Activated T-cell treated with anti-CD3 and anti-CD28 coated beads, Interleukin-2, amount 50 U/mL, for 1 hour (primary cell): ENCODE measurements at places on chromosomes 1 and 21.

GRCh38 chr1:46369542-46370213, 24.4 kb upstream of the FAAH start:
- DNase-seq = no peak

DNA sequence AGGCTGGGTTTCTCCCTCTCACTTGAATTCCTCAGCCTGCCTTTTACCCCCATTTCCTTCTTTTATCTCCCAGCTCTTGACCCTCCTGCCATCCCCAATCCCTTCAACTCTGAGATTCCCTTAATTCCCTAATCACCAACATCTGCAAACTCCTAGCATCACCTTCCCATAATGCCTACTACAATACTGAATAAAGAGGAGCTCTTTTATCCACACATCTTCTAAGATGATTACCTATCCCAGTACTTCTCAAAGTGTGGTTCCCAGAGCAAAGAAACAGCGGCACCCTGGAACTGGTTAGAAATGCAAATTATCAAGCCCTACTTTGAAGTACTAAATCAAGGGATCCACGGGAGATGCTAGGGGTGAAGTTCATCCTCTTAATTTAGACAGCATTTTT, 21.2 kb upstream of the UBE2U start:
- DNase-seq = no peak

- no peak for DNase-seq
Measured at GRCh38 chr1:108009603-108010195, 44.7 kb upstream of the VAV3 start.

DNA sequence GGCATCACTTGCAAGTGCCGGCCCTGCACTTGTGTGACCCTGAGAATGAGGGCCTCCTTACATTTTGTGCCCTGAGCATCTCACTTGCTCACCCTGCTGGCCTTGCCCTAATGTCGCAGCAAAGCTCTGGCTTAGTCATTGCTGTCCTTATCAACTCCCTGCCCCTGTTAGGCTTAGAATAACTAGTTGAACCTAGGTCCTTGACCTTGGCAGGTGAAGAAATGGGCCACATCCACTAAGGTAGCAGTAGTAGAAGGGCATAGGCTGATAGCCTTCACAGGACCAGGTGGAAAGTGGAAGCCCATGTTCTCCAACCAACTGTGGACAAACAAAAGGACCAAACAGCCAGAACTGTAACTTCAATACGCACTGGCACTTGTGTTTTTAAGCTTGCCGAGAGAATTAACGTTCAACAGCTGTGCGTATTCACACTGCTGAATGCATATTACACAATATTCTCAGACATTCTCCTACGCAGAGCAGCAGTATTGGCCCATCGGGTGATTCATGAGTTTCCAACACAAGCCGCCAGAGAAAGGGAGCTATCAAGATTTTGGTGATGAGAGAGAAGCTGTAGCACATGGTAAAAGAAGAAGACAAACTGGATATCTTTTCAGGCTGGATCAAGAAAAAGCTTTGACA, 27.7 kb upstream of the PTGFRN start:
- DNase-seq = no peak

GRCh38 chr1:201310986-201311355, 27.7 kb downstream of the PKP1 start:
- no peak for DNase-seq

- no peak for DNase-seq
Measured at GRCh38 chr21:38980416-38981313, 174.9 kb downstream of the ETS2 start.

- DNase-seq = no peak
Measured at GRCh38 chr1:112284796-112285195, 111.2 kb upstream of the CTTNBP2NL start.

DNA sequence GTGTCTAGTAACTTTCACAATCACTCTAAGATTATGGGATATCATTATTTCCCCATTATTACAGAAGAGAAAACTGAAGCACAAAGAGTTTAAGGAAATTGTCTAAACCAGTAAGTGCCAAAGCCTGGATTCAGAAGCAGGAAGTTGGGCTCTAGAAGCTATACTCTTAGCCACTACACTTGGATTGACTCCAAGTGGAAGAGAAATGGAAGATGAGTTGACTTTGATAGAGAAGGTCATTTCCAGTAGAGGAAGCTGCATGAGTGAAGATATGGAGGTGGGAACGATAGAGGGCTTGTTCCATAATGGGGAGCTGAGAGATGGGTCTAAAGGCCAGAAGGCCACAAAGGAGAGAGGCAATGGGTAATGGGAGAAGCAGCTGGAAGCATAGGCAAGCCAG, 11.7 kb upstream of the TDRD10 start:
- no peak for DNase-seq

DNA sequence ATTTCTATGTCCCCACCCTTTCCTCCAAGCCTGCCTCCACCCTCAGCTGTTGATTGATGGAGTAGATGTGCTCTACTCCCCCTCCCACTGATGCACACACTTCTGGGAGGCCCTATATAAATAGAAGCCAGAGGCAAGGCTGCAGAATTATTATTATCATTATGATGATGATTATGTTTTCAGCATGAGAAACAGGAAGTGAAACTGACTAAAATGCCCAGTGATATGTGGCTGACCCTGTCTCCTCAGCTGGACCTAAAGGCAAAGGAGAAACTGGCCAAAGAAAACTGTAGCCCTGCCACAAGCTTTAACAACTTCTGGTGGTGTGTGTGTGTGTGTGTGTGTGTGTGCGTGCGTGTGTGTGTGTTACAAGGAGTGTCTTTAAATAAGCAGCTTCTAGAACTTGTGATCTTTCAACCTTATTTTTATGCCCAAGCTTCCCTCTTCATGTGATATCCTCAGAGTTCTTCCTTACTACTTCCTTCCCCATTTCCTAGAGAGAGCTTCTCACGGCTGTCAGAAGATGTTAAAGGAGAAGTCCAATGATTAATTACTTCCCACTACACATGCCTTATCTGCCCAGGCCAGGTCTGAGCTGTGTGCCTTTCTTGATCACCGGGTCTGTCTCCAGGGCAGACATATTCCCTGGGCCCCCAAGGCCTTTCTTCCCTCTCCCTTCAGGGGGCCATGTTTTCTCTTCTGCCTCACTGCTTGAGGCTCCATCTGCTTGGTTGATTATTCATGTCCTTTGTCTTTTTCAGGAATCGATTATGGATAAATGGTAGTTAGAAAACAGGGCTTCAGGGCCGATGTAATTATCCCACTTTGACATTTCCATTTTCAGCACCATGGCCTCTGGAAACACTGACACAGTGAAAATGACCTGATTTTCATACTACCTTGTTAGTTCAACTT, 11.6 kb upstream of the MAPKAPK2 start:
- no peak for DNase-seq

DNA sequence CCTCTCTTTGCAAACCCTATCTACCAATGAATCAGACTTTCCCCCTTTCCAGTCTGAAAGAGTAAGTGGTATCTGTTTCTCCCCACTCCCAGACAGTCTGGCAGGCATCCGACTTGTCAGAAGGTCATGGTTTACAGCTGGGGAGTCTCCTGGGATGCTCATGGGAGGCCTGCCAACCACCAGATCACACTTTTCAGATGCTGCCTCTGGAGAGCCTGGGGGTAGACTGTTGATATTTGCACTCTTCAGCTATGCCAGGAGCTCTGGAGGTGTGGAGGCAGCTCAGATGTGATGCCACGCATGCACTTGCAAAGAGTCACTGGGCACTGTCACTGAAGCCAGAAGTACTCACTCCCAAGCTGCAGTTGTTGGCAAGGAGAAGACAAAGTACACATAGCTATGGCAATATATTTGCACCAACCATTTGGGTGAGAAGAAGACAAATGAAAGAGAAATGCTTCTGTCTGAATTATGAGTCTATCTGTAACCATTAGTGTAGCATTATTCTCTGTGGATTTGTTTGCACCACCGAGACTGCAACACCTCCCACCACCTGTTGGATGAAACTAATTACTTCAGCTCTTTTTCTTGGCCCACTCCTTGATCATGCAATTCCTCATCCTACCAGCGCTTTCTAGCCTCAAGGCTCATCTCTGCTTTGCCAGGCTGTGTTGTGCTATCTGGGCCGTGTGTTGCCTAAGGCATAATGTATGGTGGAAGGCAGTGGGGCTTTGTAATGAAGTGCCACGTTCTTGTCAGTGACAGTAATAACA, 133.0 kb upstream of the SPAG17 start:
- DNase-seq = no peak

DNA sequence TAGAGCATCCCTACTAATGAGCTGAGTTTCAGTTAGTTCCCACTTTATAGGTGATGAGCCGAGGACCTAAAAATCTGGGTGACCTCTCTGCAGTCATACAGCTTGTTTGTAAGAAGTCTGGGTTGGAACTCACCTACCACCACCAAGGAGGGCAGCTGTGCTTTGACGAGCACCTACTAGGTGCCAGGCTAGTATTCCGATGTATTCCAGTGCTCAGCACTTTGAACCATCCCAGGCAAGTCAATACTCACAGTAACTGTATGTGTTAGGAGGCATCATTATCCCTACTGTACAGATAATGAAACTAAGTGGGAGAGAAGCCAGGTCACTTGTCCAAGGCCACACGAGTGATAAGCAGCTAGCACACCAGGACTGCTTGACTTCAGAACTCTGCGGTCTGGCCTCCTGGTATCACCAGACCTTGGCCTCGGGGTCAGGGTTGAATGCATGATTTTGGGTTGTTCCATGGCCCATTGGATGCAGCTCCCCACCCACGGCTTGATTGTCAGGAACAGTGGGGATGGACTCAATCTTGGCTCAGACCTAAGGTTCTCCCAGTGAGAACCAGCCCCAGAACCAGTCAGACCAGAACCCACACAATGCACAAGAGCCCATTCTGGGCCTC, 20.7 kb downstream of the ECE1 start:
- no peak for DNase-seq

GRCh38 chr1:43930949-43931275, 2.7 kb upstream of the ARTN start:
- no peak for DNase-seq

GRCh38 chr1:201351617-201352016, 25.9 kb downstream of the TNNT2 start:
- no peak for DNase-seq

DNA sequence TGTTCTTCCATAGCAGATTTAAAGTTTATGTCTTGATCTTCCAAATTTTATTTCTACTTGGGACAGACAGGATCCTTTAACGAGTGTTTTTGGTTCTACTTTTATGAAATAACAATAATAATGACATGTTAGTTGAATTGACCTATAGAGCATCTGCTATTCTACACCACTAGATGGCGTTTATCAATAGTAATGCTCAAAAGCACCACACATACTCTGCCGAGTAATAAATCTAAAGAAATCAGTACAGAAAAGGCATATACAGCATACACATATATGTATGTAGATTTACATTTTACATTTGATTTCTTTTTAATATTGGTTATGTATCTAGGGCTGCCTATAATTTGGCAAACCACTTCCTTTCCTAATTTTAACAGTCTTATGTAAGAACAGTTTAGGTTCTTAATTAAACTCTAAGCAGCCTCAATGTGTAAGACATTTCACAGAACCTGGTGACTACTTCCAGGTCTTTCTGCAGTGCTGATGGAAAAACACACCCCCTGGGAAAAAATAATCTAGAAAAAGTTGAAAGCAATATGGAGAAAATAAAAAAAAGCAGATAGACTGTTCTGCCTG, 5.9 kb upstream of the SIPA1L2 start:
- no peak for DNase-seq
